ENCODE measurements at places on chromosomes 12 and 14.

DNA sequence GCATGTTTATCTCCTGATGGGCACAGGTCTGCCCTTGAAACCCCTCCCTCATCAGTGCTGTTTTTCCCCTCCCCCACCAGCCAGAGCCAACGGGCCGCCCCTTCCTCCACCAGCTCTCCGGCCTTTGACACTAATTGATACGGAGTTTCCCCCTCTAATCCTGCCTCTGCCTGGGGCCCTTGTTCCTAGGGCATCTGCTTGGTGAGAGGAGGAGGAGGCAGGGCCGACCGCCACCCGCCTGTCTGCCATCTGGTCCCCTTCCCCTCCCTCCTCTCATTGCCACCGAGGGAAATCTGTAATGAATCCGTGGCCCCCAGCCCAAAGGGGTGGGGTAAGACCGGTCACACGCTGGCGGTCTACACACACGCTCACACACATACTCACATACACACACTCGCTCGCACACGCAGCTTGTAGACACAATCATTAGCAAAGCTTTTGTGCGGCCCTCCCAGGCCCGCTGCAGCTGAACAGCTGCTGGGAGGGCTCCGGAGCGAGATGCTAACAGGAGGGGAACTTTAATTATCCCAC lies 27.4 kb downstream of the SRRM4 start:
- no peak for DNase-seq

DNA sequence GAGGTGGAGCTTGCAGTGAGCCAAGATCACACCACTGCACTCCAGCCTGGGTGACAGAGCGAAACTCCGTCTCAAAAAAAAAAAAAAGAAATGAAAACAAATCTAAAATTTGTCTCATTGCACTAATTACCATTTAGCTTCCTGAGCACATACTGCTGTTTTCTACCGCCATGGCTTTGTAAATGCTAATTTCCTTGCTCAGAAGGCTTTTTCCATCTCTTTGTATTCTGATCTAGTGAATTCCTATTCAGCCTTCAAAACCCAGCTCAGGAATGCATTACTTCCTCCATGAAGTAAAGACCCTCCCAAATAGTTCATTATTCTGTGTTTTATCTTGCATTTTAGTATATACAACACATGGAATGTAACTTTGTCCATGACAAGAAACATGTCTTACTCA lies 33.6 kb downstream of the CEP83 start:
- DNase-seq: no peak

- no peak for DNase-seq
These were observed 525.4 kb downstream of the TMEM121 start for GRCh38 chr14:106051796-106052195.

GRCh38 chr12:77841521-77841920 lies 10.8 kb downstream of the NAV3 start:
- DNase-seq: no peak

Measured in CD8-positive, alpha-beta T cell (primary cell).